Cerebellar nuclear complex (tissue), 1 donor: ENCODE measurements at places on chromosomes 11 and 22.

GRCh38 chr11:11982461-11982860, 26.0 kb downstream of the DKK3 start:
- DNase-seq = no peak

DNA sequence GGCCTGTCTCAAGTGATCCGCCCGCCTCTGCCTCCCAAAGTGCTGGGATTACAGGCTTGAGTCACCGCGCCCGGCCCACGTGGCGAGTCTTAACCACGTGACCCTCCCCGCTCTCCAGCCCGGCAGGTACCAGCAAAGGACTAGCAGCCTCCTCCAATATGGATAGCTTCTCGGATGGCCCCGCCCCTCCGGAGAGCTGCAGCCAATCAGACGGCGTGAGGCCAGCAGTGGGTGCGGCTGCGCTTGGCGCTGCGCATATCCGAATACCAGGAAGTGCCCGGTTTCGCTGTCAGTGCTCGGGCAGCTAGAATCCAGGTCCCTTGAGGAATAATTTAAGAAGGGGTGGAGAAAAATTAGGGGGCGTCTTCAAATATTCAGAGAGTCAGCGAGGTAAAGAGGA, 14.7 kb upstream of the PISD start:
- peak; percentile 41 for DNase-seq

- DNase-seq = no peak
Observed at GRCh38 chr11:69216647-69217051, 60.9 kb downstream of the SMIM38 start.

GRCh38 chr11:37406651-37407050, 808.6 kb upstream of the RAG2 start:
- no peak for DNase-seq

DNA sequence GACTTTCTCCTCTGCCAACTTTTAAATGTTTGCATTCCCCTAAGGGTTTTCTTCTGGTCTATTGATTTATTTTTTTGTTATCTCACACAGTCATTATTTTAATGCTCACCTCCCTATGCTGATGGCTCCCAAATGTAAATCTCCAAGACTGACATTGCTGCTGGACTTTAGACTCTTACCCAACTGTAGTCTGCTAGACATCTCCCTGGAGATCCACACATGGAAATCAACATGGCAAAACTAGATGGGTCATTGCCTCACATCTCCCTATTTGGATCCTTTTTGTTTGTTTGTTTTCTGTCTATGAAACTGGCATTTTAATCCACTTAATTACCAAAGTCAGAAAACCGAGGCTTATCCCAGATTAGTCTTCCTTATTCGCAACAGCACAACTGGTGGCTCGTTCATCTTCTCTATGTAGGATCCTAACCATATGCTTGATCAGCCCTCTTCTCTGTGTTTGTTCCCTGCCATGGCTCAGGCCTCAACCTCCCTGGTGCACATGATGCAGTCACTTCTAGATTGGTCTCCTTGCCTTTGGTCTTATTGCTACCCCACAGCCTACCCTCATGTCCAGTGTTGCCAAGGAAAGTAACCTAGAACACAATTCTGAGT, 37.3 kb downstream of the SC5D start:
- DNase-seq = no peak
